ENCODE measurements at places on chromosomes 6 and 20.

DNA sequence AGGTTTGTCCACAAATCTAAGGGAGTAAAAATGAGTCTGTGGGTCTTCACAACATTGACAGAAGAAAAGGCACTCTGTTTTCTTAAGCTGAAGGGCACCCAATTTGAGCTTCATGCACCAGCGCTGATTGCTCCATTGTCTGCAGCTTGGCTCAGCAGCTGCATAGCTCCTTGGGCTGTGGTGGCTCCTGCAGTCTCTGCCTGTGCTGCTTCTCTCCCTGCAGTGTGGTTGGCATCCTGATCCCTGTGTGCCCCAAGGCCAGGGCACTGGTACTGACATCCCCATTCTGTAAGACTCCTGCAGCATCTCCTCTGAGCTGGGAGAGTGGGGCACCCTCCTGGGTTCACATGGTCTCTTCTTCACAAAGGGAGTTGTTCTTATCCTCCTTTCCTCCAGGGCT, 83.2 kb upstream of the B3GAT2 start:
- no peak for DNase-seq

DNA sequence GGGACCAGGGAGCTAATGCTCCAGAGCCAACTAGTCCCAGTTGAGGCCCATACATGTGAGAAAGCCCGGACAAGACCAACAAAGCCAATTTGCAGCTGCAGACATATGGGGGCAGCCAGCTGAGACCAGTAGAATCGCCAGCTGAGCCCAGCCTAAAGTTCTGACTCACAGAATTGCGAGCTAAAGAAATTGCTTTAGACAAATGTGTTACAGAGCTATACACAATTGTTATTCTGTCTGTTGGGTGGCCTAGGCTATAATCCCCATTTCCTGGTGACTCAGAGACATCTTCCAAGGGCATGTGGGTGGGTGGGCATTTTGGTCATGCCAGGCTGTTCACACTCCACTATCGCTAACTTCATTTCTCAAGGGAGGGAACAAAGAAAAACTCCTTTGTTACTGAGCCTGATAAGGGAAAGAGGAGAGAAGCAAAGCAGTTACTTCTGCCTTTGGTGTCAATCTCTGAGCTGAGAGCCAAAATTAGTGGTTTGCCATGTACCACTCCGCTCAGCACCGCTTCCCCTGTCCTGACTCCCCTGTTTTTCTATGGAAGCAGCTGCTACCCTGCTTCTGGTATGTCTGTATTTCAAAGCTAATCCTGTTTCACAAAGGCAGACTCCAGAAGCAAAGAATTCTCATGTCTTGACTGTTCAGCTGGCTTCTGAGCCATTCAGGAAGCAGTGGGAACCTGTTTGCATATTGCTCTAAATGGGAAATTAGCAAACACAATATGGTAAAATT, 26.1 kb downstream of the SCP2D1 start:
- DNase-seq = no peak

GRCh38 chr6:10886691-10887502, at the start of gene SYCP2L:
TSS of gene SYCP2L (plus strand) at chr6:10887052. CDS start at chr6:10887127, 75 bp downstream.
- no peak for DNase-seq

DNA sequence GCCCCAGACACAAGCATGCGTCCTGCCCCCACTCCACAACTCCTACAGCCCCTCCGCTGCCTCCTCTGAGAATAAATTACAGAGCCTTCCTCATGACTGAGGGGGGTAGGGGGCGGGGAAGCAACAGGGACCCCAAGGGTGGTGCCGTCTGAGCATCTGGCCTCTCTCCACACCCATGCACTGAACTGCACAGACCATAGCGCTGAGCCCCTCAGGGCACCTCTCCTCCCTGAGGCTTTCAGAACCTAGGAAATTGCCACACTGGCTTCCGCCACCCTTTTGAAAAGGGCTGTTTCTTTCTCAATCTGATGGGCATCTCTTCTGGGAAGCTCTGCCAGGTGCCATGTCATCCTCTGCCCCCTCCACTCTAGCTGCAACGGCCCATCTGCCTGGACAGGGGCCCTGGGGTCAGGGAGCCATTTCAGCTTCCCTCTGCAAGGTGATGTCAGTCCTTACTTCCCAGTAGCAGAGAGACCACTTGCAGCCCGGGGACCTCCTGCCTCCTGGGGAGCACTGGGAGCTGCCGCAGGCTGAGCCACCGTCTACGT, 2.5 kb downstream of the CST7 start:
- DNase-seq = no peak

- DNase-seq = no peak
Measured at GRCh38 chr6:108518714-108519576, 41.8 kb upstream of the FOXO3 start.

- DNase-seq = no peak
Measured at GRCh38 chr6:130202782-130203181, 20.0 kb downstream of the SAMD3 start.

- no peak for DNase-seq
Measured at GRCh38 chr20:54132612-54133433, 41.0 kb downstream of the CYP24A1 start.

GRCh38 chr6:18081025-18081668, 41.3 kb downstream of the NHLRC1 start:
- no peak for DNase-seq

DNA sequence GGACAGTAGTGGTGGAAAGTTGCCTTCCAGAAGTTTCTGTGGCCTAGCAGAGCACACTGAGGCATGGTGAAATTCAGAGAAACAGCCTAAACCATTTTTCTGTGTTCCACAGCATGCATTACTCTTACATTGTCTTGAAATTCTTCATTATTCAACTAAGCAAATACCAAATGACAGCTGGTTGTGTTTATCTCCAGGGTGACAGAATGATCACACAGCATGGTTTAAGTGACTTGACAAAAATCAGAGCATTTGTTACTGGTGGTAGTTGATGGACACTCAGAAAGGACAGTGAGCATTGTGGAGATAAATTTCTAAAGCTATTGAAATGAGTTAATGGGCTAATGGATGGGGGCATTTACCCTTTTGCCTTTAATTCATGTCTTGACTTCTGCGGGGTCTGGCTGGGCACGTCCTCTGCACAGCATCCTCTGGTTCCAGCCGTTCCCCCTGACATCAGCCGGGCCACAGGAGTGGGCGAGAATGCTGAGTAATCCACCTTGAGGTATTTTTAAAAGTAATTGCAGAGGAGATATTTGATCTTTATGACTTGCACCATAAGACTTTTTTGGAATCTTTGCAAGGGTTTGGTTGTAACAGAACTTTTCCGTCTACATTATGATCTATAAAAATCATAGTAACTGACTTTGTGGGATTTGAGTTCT, 78.9 kb upstream of the SCP2D1 start:
- no peak for DNase-seq

- no peak for DNase-seq
Measured at GRCh38 chr6:13035606-13036005, 292.7 kb downstream of the TBC1D7 start.

- no peak for DNase-seq
Measured at GRCh38 chr20:22717466-22717865, 133.1 kb upstream of the FOXA2 start.

- DNase-seq = no peak
Measured at GRCh38 chr6:117986396-117986795, 79.3 kb downstream of the SLC35F1 start.

- no peak for DNase-seq
Measured at GRCh38 chr6:108653949-108654348, 93.2 kb downstream of the FOXO3 start.

DNA sequence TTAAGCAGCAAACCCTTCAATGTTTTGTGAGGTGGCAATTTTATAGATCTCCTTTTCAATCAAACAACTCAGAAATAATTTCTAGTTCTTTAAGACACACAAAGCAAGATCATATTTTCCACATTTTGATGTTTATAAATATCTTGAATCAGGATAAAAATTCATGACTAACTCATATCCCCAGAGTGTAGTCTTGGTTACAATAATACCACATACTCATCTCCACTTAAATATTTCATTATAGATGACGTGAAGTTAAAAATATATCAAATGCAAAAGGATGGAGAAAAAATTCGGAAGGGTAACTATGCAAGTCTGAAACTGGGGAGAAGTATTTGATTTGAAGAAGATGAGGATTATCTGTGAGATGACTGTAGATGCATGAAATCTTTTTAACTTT, 59.8 kb upstream of the HIVEP1 start:
- DNase-seq = no peak

- no peak for DNase-seq
Measured at GRCh38 chr6:137117581-137117980, 55.9 kb downstream of the IL22RA2 start.

- DNase-seq = no peak
Measured at GRCh38 chr20:32965115-32965514, 39.1 kb downstream of the SUN5 start.

GRCh38 chr20:50762435-50763220, 31.2 kb downstream of the PARD6B start:
- DNase-seq = no peak

GRCh38 chr6:7921632-7922092, 11.1 kb upstream of the TXNDC5 start:
- no peak for DNase-seq

DNA sequence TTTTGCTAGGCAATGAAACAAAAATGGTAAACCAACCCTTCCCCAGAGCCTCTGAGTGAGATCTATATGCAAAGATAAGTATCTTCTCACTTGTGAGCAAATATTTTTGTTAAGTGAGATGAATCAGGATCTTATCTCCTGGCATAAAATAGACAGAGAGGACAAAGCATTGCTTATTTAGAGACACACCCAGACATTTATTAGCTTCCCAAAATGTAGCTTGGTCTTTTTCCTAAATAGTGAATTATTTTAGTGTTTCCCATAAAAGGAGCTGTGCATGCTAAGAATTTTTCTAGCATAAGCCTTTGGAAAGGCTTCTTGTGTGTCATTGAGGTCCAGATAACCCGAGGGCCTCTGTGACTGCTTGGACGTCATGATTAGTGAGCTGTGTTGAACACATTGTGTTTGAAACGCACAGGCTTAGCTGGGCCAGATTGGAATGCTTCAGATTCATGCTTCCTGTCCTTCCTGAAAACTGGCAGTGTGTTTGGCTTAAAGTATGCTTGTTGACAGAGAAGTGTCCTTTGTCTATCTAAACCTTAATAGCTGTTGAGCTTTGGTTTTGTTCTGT, 16.5 kb downstream of the MTHFD1L start:
- no peak for DNase-seq

DNA sequence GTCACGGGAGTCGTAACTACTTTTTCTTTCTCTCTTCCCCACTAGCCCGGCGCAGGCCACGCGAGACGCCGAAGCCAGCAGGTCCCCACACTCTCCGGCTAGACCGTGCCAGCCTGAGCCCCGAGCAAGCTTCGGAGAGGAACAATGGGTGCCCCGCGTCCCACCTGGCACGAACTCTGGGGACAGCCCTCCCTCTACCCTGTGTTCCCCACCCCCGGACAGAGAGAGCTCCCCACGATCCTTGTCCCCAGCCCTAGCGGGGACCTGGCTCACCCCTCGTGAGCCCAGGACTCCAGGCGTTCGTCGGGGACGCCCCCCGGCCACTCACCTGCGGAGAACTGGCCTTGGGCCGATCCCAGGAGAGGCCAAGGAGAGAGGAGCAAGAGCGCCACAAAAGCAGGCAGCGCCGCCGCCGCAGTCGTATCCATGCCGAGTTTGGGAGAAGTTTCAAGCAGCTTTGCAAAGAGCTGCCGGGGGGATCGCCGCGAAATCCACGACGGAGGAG, 416 bp downstream of the PTPRK start:
- peak; percentile 16 for DNase-seq

DNA sequence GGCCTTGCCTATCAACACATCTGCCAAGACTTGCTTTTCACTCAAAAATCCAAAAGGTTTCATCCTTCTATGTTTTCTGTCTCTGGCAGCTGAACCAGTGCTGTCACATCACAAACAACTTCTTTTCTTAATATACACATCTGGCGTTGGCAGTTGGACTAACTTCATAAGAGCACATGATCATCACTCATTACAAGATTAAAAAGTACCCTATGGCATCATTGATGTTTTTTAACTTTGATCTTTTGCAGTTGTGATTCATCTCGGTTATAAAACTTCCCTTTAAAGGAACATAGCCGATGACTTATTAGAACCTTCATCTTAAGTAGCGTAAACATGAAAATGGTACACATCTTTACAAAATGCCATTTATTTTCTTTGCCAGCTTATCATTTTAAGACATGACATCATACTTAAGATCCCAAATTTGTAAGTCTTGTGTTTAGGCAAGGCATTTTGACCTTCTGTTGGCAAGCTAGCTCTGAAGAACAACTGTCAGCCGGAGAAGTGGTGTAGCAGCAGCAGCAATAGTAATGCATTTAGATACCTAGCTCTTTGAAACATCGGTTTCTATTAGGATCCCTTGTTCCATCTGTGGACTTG, 64.2 kb upstream of the SUPT3H start:
- DNase-seq = no peak

GRCh38 chr20:36152261-36152660, 2.3 kb upstream of the EPB41L1 start:
- DNase-seq = no peak

DNA sequence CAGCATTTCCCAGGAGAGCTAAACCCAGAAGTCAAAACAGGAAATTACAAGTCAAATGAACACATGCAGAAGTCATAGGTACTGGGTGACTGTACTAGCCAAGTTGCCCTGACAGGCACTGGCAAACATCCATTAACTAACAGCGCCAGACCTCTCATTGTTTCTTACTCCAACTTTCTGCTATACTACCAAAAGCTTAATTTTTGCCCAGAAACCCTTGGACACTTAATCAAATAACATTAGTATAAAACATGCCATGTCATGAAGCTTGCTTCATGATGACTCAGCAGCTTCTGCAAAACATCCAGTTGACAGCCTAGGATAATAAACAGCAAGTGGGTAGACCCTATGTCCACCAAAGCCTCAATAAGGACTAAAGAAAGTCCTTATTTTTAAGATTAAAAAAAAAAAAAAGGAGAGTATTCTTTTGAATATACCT, 3.5 kb downstream of the NUP153 start:
- DNase-seq = no peak

DNA sequence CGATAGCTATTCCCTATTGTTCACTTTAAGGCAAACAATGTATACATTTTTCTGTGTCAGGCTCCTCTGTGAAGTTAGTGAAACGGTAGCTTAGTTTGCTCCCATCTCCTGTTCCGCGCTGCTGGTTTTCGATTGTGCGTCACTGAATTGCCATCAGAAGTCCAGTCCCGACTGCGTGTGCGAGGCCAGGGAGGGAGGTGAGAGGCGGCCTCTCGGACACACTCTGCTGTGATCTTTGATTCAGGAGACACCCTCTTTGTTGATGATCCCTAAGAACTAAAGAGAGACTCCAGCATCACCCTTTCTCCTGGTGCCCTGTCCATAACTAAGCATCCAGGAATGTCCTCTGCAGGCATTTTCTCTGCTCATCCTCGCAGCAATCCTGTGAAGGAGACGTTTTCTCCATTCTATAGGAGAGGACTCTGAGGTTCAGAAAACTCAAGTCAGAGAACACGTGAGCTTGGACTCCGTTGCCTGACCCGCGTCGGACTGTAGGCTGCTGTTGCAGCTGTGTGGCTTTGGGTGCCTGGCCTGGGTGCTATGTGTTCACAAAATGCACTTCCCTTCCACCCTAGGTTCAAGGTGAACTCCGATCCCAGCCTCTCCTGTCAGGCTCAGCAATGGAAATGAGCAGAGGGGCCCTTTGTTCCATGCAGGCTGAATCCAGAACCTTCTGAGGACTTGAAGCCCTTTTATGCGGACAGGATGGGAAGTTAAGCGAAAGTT, 24.1 kb upstream of the UNC93A start:
- DNase-seq = no peak

All from stimulated activated CD4-positive, alpha-beta T cell treated with anti-CD3 and anti-CD28 coated beads, Interleukin-1b, Interleukin-23, amount 100 ng/mL, for 1 hour (primary cell).